ENCODE measurements at places on chromosomes 12 and 14.
A peak's percentile ranks its signal among the peaks of the same experiment; 100 is the strongest.

DNA sequence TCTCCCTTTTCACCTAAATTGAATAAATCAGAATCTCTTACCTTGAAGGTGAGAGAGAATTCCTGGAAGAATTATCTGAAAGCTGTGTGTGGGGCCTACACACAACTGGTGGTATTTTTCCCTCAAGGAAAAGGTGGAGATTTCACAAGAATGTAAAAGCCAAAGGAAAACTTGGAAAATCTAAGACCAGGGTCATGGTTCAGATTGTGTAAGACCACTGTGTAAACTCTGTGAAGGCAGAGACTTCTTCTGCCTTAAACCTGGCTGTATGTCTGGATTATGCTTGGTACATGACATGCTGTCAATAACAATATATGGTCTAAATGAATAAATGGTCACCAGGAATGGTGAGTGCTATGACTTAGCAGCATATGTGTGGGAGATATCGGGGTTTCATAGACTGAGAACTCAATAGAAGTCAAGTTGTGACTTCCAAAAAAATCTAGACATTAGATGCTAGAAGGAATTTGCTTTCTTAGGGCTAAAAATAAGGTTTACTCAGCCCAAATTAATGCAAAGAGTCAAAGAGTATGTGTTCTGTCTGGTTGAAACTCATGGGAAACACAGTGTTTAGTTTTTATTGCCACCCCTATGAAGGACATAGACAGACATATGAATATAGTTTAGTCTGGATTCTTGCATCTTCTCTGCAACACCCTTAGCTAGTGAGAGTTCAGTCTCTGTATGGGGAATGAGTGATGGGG lies 163.7 kb downstream of the SNAPC1 start:
- no peak for DNase-seq

DNA sequence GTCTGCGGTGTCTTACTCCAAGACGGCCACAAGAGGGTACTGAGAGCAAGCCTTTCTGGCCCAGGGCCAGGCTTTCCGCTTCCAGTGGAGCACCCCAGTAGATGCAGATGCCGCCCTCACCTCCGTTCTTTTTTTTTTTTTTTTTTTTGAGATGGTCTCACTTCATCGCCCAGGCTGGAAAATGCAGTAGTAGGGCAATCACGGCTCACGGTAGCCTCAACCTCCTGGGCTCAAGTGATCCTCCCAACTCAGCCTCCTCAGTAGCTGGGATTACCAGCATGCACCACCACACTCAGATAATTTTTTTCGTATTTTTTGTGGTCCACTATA lies 5.6 kb upstream of the LBHD2 start:
- peak; percentile 81 for DNase-seq

DNA sequence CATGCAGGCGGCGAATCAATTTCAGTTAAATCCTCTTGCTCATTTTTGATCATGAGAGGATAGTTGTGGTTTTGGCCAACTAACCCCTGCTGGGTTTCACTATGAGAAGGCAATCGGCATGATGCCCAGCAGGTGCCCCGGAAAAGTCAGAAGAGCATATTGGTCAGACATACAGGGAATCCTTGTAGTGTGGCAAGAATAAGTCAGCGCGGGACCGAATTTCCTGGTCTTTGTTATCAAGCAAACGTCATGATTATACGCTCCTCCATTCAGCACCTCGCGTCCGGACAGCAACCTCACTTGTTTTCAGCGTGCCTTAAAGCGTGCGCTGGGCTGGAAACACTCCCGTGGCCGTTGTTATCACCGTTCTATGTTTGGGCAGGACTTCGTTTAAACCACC lies 1.8 kb downstream of the TBC1D30 start:
- DNase-seq = peak; percentile 25

DNA sequence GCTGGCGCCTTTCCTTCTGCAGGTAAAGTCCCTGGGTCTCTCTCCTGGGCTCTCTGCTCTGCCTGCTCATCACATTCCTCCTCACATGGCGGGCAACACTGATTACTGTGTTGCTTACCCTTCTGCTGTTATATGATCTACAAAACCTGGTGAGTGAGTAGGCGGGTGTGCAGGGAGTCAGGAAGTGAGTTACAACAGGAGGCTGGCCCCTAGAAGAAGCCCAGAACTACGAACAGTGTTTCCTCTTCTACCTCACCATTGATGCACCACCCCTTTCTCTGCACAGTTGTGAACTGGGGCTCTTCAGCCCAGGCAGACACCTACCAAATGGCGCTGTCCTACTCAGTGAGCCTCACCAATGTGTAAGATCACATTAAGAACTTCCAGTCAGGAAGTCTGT lies 4.9 kb upstream of the KLHL33 start:
- no peak for DNase-seq

DNA sequence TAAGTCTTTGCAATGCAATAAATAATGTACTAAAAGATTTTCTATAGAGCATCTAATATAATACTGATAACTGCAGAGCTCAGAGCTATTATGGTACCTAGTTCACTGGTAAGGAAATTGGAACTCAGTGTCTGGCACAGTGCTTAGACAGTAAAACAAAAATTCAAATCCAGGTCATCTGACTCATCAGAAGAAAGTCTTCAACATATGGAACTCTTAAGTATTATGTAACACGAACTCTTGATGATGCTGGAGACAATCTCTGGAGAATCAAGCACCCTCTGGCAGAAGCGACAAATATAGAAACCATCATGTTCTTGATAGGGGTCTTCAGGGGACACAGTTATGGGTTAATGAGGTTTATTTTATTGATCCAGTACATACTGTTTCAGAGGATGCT lies 37.3 kb upstream of the TRHDE start:
- DNase-seq = no peak

- no peak for DNase-seq
Measured at GRCh38 chr12:46219877-46220655, 48.8 kb downstream of the SLC38A1 start.

- DNase-seq = peak; percentile 77
Measured at GRCh38 chr14:22653012-22653621, 9.0 kb upstream of the OR6J1 start.

GRCh38 chr14:76720382-76720813 lies 40.9 kb upstream of the VASH1 start:
- peak; percentile 30 for DNase-seq

All from HEK293T (cell line).